T-cell (primary cell): ENCODE measurements at places on chromosomes 4 and X.
A peak's percentile ranks its signal among the peaks of the same experiment; 100 is the strongest.

- no peak for DNase-seq
Observed at GRCh38 chr4:137640156-137640837, 108.0 kb upstream of the PCDH18 start.

DNA sequence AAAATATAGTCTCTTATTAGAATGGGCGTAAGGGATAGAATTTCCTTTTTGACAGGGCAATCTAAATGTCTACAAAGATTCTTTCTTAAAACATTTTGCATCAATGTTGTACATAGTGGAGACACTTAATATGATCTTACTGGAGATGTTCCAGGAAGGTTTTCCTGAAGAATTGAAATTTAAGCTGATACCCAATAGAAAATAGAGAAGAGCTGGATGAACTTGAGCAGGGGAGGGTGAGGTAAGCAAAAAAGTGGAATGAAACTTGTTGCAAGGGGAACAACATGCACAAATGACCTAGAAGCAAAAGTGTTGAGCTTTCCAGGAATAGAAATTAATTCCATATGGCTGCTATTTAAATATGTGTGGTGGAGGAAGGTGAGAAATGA lies 19.7 kb downstream of the SLAIN2 start:
- DNase-seq = no peak

DNA sequence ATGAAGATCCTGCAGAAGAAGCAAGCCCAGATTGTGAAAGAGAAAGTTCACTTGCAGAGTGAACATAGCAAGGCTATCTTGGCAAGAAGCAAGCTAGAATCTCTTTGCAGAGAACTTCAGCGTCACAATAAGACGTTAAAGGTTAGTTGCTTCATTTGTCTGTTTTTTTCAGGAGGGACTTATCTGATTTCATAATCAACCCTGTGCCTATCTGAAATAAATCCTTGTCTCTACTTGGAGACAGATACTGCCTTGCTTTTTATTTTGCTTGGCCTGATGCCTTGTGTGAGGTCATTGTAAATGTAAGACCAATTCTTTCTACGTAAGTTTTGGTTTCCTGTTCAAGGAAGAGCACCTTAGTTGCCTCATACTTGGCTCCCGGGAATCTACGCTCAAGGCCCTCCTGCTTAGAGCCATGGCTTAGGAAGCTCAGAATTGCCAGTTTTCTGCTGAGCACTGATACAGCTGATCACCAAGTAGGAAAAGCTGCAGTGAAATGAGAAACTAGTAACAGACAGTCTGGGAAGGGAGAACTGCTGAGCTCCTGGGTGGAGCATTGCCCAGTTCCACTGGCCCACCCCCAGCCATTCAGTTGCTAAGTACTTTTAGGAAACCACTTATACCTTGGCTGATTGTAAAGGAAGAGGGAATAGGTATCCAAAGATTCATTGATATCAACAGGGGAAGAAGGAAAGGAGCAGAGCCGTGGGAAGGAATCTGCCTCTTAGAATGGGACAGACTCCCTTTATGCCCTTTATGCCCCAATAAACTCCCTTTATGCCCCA lies 41.8 kb downstream of the RBBP7 start:
- no peak for DNase-seq

GRCh38 chrX:72305286-72306084 lies at the start of gene CITED1:
Gene CITED1 (minus strand): TSS chrX:72305914. CDS start chrX:72302869, 3,045 bp downstream.
- no peak for DNase-seq

- no peak for DNase-seq
Observed at GRCh38 chr4:100510551-100510950, 7.3 kb downstream of the EMCN start.

DNA sequence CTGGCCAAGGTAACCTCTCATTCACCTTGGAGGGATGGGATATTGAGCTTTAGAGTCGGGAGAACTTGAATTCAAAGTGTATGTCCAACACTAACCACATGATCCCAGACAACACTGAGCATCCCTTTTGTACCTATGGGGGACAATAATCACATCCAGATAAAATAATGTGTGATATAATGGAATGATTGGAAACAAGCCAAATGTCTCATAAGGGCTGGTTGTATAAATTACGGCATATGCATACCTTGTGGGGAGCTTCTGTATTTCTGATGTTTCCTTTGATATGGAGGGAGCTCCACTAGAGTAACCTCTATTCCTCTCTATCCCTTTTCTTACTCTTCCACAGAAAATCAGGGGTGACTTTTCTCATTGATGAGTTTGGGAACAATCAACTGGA lies 40.7 kb upstream of the LDB2 start:
- DNase-seq = no peak

DNA sequence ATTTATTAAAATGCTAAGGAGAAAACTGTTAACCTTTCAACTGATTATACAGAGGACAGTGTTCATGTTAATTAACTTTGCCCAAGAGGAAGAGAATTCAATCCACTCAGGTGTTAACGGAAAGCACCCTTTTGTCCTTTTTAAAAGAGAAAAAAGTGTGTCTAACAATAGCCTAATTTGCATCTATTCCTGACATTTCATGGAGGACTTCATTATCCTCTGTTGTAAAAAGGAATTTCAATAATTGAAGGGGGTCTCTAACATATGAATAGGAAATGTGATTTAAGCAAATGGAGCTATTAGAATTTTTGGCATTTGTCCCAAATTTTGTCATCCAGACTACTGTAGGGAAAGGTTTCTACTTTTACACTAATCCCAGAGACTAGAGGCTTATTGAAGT lies 44.6 kb upstream of the GC start:
- DNase-seq = no peak

GRCh38 chr4:76779740-76780459 lies 118.0 kb downstream of the SOWAHB start:
- no peak for DNase-seq

DNA sequence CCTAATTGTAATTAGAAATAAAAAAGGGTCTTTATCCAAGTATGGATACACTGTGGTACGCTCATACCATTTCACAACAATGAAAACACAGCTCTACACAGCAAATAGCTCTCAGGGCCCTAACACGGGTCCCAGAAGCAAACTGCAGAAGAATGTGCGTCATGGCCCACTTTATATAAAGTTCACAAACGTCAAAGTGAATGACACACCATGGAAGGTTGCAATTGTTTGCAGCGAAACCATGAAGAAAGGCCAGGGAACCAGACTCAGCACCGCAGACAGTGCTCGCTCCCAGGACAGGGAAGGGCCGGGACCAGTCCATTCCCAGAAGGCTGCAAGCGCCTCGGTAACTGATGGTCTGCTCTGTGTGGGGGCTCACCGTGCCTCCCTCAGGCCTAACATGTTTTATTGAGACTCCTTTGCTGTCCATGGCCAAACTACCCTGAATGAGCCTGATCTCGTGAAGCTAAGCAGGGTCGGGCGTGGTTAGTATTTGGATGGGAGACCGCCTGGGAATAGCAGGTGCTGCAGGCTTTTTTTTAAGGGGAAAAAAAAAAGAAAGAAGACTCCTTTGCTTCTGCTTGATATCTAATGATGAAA lies 47.8 kb downstream of the ACOX3 start:
- DNase-seq = no peak

DNA sequence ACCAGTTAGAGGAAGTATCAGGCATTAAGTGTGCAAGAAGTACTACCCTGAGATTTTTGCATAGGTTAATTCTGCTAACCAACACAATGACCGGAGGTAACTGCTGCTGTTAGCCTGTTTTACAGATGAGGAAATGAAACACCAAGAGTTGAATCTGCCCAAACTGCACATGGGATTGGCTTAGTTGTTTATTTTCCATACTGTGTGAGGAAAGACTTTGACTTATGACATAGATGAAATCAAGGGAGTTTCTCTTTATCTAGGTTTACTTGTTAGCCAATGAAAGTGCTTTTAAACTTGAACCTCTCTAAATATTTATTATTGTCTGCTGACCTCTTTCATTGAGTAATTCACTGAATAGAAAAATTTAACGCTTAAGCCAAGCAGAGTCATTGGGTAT lies 10.3 kb downstream of the GUCY1B1 start:
- no peak for DNase-seq

GRCh38 chrX:79366873-79367749 lies at the start of gene ITM2A:
Gene ITM2A (minus strand): TSS chrX:79367334. CDS start chrX:79367215, 119 bp downstream.
- DNase-seq = peak; percentile 62

DNA sequence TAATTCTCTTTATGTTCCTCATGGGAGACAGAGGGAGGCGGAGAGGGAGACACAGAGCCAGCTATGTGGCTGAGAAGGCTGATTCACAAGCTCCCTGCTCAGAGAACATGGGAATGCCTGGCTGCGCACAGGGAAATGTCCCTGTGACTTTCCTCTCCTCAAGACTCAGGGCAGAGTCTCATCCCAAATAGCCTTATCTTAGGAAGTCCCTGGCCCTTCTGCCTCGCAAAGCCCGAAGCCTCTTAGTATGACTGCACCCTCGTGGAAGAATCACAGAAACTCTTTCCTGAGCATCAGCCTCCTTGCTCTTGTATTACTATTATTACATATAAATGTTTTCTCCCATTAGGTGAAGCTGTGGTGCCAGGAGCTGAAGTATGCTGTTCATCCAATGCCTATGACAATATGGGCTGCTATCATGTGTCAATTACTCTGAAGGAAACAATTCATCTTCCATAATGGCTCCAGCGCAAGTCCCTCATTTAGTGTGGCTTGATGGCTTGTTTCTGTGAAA lies 230.5 kb downstream of the MGST2 start:
- DNase-seq = no peak

DNA sequence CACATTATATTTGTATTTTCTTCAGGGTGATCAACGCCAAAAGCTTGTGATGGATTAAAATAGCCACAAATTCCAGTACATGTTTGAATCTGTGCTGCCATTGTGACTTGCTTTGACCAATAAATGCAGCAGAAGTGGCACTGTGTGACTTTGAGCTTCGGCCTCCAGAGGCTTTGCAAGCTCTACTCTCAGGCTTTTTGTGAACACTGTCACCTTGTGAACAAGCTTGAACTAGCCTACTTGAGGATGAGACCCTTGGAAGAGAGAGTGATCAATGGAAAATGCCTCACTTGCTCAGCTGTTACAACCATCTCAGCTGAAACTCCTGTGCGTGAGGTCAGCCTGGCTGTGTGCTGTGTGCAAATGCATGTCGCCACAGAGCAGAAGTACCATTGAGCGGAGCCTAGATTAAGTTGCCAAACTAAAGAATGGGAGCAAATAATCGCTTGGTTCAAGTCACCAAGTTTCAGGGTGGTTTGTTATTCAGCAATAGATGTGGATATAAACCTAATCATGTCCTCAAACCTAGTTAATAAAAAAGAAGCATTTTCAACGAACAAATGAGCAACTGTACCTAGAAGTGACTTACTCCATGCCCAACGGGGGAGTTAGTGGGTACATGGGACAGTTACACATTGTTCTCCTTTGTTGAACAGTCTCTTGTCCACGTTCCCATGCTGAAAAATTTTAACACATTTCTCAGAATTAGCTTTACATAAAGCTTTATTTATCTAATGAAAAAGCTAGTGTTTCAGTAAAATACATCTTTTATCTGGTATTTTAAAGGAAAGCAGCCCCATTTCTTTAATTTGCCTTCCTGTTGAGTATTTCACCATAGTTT lies 23.5 kb downstream of the NOA1 start:
- no peak for DNase-seq

DNA sequence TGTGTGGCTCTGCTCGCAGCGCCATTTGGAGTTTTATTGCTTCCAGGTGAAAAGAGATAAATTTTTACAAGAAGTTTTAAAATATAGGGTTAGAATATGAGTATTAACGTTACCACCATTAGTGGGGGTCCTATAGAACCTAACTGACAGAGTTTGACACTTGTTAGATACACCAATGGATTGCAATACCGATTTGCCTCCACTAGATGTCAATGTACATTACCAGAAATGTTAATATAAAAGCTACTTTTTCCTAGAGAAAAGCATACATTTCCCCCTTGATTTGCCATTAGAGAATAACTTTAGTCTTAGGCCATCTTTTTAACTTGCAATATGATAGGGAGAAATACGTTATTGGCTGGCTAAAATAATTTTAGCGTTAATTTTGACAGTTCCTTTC lies 108.4 kb downstream of the LINC00632 start:
- no peak for DNase-seq

- no peak for DNase-seq
Observed at GRCh38 chrX:131728295-131729145, 184.6 kb downstream of the OR13H1 start.

GRCh38 chrX:40971736-40972135 lies 113.5 kb upstream of the USP9X start:
- no peak for DNase-seq

- no peak for DNase-seq
Observed at GRCh38 chrX:38018766-38019425, 12.5 kb downstream of the SYTL5 start.

- DNase-seq = no peak
Observed at GRCh38 chr4:32932156-32932555, 2212.0 kb downstream of the PCDH7 start.

- DNase-seq = no peak
Observed at GRCh38 chr4:42672359-42673081, 15.6 kb upstream of the ATP8A1 start.

- DNase-seq = no peak
Observed at GRCh38 chrX:110532581-110532931, 173.9 kb downstream of the RTL9 start.

DNA sequence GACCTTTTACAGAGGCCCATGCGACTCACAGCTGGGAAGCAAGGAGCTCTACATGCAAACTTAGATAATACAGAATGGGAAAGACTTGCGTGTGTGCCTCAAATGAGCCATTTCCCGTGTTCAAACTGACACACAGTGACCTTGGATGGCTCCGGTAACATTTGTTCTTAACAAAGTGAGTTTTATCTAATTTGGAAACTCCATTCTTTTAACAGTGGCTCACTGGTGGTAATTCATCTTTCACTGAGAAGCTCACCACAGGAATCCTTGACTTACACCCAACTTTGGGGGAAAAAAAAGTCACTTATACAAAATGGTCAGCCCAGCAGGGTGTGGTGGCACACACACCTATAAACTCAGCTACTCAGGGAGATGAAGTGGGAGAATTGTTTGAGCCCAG lies 190.6 kb downstream of the LDB2 start:
- no peak for DNase-seq

GRCh38 chr4:182918791-182919302 lies 1.7 kb upstream of the DCTD start:
- no peak for DNase-seq

GRCh38 chr4:88619971-88620370 lies 27.7 kb downstream of the HERC3 start:
- no peak for DNase-seq

DNA sequence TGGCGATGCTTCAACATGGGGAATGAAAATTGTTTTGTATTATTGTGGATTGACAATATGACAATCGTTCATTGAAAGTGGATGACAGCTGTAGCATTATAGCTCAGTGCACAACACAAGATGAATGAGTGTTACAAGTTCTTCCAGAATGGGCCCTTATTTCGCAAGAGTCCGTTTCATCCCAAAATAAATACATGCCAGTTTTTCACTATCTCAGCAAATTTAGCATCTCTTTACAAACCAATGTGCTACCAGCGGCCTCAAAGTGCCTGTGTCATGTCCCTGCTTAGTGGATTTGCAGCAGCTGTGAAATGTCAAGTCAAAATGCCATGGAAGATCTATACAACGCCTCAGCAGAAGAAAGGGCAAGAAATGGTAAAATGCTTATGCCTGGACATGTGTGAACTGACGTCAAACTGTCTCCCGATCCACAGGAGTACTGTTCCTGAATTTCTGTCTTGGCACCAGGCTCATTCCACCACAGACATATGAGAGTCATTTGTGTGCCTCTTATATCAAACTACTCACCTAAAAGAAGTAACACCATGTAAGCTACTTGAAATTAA lies 109.6 kb downstream of the MAML3 start:
- no peak for DNase-seq
